Activated CD4-positive, alpha-beta T cell treated with anti-CD3 and anti-CD28 coated beads, Interleukin-2, amount 50 U/mL, for 24 hours (primary cell): ENCODE measurements at places on chromosomes 1 and 21.

DNA sequence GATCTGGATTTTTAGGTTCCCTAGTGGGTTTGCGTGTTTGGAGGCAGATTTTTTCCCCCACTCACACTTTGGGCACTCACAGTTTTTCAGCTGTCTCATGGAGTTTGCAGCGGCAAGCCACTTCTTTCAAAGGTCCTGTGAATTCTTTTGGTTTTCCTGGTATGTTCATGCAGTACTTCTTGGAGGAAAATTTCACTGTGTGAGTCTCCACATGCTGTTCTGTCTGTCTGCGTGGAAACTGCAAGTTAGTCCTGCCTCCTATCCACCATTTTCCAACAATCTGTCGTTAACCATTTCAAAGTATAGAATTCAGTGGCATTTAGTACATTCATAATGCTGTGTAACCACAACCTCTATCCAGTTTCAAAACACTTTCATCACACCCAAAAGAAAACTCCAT, 793 bp upstream of the FMO1 start:
- DNase-seq, result no peak

DNA sequence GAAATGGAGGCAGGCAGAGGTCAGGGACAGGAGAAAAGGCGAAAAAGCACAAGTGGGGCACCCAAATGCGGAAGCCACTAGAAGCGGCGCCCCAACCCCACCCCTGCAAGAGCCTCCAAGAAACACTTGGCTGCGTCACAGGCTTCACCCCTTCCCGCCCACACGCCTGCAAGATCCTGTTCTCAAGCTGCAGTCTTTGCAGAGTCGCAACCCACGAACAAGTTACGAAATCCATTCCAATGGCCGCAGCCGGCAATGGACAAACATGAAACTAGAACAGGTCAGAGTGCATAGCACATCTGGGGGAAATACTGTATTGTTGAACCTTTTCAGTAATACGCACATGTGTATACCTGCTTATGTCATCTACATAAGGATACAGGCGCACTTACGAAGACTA, 103.6 kb downstream of the PSMG1 start:
- DNase-seq, result no peak

DNA sequence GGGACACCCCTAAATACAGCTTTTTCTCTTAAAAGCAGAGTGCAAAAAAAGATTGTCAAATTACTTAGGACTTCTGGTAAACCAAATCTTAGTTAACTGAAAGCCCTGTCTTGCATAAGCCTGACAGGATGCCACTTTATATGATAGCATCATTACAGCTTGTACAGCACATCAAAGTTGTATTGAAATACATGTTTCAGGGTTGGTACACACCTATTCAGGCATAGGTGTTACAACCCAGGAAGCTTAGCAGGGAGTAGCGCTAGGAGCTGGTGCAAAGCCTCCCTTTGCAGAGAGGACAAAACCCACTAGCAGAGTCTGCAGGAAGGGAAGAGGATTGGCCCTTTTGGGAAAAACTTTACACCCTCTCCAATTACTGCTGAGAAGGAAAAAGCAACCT, 258.9 kb upstream of the SGIP1 start:
- no peak for DNase-seq

DNA sequence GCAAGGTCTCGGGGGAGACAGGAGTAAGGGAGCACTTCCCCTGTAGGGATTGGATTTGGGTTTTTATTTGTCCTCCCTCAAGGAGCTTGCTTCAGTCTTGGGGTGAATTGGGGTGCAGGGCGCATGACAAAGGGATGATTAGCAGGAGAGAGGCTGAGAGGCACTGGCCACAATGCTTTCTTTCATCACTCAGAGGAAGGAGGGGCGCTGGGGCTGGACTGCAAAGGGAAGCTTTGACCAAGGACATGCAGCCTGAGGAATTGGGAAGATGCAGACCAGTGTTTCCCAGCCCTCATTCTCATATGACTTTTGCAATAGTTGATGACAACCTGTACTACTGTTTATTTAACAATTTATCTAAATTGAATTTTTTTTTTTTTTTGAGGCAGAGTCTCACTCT, 34.1 kb upstream of the PDPN start:
- DNase-seq, result no peak

GRCh38 chr1:202034683-202035462, 24.5 kb downstream of the ELF3 start:
- no peak for DNase-seq

DNA sequence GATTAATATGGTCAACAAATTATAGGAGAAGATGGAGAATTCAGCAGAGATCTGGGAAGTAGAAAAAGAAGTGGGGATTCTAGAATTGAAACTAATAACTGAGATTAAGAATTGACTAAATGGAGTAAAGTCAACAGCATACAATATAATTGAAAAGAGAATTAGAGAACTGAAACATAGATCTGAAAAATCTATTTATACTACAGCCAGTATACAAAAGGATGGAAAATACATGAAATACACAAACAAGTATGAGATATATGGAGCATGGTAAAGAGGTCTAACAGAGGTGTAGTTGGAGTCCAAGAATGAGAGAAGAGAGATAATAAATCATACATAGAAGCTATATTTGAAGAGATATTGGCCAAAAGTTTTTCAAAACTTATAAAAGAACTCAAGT, 235.2 kb downstream of the FGGY start:
- DNase-seq, result no peak

GRCh38 chr1:203065191-203065590, 20.6 kb downstream of the MYOG start:
- DNase-seq, result no peak

DNA sequence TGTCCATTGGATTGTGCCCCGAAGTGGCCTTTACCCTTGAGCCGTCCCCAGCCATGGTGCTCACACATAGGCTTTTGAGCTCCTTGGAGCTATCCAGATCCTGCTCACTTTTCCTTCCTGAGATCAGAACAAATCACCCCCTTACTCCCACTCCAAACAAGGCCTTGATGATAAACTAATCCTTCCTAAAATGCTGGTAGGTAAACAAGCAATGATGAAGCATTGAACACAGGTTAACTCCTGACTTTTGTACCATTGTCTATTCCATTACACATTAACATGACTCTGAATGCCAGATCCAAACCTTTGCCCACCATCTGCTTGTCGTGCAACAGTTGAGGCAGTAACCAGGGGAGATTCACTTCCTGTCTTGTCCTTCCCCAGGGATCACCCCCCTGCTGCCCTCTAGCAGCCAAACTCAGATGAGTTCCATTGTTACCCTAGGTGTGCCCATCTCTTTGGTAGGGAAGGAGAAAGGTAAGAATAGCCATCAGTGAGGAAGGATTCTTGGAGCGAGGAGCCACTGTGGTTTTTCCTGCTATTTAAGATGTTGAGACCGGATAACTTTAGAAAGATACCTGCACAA, 79.5 kb upstream of the DNAJC6 start:
- DNase-seq, result no peak

- no peak for DNase-seq
Observed at GRCh38 chr1:172203135-172203823, 217.2 kb upstream of the C1orf105 start.

DNA sequence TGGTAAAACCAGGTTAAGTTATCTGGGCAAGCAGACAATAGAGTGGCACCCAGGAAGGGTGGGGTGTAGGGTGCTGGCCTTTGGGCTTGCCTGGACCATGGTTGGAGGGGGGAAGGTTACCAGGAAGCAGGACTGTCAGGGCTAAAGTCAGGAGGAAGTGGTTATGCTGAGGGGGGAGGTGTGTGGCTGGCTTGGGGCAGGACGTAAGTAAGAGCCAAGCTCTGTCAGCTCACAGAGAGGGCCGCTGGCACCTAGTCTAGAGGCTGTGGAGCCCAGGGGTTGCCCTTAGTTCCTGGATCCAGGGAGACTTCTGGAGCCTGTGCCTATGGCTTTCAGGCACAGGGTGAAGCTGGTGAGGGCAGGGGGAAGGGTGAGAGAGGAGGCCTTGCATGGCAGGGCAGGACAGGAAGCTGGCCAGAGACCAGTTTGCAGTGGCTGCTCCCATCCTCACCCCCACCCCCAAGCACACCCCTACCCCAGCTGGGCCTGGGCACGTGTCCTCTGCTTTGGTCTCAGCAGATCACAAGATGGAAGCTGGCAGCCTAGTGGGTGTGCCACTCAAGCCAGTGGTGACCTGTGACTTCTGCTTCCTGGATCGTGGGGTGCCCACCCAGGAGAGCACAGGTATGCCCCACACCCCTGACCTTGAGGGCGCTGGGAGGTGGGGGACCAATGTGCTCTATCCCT, 20.5 kb upstream of the SMYD3 start:
- DNase-seq, result no peak

GRCh38 chr1:200887772-200888348, 6.8 kb upstream of the INAVA start:
- no peak for DNase-seq
